ENCODE measurements at places on chromosomes 12 and 14.

- ATAC-seq, result no peak
Measured at GRCh38 chr12:51533799-51534198, 57.2 kb upstream of the SCN8A start.

DNA sequence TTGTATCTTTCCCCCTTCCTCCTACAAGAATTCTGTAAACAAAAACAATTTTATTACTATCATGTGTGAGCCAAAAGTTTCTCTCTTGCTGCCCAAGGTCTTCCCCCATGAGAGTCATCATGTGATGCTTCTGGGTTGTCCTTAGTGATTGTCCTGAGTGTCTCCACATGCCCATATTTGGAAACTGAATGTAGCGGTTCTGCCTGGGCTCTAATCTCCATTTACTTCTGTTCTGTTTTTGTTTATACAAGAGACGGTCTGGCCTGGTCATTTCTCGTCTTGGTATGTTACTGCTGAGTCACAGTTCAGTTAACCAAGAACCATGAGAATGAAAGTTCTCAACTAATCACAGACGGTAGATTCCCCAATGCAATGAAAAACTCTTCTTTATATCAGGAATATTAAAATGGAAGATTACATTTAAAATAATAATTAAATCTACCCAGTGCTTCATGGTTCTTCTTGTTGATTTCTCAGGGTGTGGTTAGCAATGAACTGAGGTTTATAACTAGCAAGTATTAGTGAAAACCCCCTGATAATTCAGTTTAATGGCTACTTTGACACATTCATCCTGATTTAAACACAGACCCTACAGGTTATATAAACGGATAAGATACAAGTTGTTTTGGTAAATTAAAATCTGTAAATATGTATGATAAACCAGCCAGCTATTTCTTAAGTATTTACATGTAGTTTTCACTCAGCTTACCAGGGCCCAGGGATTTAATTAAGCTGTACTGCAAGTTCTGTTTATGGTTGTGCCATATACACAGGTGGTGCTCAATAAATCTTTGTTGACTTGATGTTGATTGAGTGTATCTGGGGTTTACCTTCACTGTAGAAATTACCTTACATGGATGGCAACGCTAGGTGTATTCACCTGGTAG, 81.1 kb downstream of the PELI2 start:
- no peak for ATAC-seq

GRCh38 chr12:64566122-64566521, 44.2 kb upstream of the RASSF3 start:
- ATAC-seq, result no peak

DNA sequence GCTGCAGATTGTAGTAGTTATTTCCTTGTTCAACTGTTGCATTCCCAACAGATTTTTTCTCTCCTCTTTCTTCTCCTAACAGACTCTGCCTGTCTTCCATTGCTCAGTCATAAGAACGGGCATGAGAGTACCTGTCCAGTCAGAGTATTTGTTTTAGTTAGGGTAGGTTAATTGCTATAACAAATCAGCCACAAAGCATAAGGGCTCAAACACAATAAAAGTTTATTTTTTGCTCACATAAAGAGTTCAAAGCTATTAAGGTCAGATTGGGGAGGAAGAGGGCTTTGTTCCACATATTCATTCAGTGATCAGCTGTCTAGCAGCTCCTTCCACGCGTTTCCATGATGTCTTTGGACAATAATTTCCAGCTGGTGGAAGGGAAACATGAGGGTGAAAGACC, 92.8 kb upstream of the PLXNC1 start:
- ATAC-seq, result no peak

DNA sequence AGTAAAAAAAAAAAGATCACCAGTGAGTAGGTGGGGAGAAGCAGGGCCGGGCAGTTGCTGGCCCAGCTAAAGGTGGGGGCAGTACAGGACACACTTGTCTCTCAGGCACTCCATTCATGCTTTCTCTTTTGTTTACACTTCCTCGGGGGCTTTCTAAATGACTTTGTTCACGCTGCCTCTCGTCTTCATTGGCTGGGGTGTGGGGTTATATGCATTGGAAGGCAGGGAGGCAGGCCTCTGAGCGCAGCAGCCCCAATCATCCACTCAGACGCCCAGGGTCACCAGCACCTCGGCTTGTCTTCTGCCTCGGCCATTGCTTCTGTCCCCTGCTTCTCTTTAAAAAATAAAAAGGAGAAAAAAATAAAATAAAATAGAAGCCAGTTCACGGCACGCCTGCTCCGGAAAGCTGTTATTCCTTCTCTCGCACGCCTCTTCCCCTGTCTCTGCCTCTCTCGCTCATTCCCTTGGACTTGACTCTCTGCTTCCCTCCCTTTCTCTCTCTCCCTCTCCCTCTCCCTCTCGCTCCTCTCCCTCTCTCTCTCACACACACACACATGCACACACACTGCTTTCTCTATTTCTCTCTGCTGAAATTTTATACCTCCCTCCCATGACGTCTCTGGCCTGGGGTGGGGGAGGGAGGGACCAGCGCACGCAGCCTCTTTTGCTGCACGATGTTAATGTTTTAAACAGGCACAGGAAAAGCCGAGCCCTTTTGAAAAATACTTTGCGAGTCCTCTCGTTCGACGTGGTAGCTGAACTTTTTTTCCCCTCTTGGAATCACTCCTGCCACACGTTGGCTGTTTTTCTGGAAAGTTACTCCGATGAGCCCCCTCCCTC, at the start of gene TGFB3:
Gene TGFB3 (minus strand): TSS at position 570 of the 840 bp plus-strand sequence. CDS start 1,102 bp downstream, outside the sequence.
- ATAC-seq, result peak; percentile 65
